ENCODE measurements at places on chromosomes 12 and 14.
A peak's percentile ranks its signal among the peaks of the same experiment; 100 is the strongest.

DNA sequence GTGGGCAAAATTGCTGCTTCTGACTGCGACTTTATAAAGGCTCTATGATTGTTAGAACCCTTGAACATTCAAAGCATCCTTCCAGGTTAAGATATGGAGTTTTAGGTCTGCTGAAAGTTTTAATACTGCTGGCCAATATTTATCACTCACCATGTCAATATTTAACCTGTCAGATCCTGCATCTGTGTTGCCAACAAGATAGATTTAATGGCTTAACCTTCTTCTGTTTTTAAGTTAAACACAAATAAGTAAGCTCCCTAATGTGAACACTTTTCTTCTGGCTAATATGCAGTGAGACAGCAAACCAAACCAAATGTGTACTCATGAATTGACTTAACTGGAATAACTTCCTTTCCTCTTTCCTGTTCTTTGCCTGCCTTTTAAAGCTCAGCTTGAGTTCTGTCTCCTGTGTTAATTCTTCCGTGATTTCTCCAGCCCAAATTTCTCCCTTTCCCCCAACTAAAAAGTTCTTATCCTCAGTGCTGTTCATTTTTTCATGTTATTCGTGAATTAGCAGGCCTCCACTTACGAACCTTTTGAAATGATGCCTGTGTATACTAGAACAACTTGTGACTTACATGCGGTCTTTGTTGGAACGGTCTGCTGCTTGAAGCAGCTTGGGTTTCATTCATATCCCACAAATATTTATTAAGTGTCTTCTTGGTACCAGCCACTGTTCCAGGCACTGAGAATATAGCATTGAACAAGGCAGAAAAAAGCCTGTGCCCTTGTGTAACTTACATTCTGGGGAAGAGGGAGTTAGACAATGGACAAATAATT lies 9.1 kb downstream of the FBXW8 start:
- DNase-seq: no peak

DNA sequence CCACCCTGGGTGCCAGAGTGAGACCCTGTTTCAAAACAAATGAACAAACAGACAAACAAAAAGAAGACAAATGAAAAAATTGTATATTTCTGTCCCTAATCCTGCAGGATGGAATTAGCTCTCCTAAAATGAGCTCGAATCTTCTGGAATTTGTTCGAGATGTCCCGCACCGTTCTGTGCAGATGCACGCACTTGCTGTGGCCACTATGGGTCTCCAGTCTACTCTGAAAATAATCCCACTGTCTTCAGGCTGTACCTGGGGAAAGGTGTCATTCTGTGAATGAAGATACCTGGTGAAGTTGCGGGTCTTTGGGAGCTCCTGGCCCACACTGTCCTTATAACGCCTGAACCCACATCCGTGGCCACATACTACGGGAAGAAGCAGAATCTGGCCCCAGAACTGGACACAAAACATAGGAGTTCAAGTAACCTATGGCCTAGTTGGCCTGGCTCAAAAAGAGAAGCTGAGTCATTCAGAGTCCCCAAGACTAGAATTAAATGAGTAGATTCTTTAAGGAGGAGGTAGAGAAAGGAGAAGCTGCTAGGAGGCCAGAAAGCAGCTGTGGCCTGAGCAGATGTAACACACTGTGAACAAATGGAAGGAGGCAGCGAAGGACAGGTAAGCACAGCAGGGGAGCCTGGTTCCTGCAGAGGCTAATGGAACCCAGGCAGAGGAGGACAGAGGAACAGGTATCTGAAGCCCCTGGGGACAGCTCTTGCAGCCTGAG lies 108.6 kb downstream of the FOXN3 start:
- DNase-seq: no peak

- no peak for DNase-seq
Observed at GRCh38 chr14:61417141-61417540, 95.8 kb downstream of the PRKCH start.

DNA sequence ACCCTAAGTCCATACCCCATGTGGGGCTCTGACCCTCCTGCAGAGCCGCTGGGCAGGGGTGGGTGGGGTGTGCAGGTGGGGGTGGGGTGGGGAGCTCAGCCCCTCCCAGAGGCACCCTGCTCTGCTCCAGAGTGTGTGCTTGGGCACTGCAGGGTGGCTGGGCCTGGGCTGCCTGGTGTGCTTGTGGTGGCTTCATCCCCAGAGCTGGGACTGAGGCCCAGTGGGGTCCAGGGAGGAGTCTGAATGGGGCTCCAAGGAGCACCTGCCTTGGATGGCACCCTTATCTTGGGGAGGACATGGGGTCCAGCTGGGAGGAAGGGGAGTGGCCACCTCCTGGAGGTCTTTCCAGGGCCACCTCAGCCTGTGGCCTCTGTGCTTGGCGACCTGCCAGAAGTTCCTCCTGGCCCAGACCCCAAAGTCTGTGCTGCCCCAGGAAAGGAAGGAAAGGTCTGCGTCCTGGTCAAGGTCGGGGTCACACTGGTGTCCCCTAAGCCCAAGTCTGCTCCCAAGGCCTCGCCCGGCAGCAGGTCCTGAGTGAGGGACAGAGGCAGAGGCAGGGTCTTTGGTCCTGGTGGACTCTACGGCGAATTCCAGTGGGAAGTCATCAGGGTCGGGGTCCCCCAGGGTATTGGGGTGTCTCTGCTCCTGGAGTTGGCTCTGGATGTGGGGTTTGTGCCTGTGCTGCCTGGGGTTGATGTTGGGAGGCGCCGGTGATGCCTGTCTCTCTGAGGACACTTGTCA lies 373.4 kb downstream of the TMEM121 start:
- no peak for DNase-seq

GRCh38 chr12:19110221-19110940 lies 19.2 kb upstream of the PLEKHA5 start:
- DNase-seq: no peak

DNA sequence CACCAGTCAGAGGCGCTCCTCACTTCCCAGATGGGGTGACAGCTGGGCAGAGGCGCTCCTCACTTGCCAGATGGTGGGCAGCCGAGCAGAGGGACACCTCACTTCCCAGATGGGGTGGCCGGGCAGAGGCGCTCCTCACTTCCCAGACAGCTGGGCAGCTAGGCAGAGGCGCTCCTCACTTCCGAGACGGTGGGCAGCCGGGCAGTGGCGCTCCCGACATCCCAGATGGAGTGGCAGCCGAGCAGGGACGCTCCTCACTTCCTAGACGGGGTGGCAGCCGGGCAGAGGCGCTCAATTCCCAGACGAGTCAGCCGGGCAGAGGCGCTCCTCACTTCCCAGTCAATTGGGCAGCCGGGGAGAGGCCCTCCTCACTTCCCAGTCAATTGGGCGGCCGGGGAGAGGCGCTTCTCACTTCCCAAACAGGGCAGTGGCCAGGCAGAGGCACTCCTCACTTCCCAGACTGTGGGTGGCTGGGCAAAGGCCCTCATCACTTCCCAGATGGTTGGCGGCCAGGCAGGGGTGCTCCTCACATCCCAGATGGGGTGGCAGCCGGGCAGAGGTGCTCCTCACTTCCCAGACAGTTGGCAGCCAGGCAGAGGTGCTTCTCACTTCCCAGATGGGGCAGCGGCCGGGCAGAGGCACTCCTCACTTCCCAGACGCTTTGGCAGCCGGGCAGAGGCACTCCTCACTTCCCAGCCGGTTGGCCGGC lies 143.8 kb upstream of the ARID2 start:
- DNase-seq: no peak

DNA sequence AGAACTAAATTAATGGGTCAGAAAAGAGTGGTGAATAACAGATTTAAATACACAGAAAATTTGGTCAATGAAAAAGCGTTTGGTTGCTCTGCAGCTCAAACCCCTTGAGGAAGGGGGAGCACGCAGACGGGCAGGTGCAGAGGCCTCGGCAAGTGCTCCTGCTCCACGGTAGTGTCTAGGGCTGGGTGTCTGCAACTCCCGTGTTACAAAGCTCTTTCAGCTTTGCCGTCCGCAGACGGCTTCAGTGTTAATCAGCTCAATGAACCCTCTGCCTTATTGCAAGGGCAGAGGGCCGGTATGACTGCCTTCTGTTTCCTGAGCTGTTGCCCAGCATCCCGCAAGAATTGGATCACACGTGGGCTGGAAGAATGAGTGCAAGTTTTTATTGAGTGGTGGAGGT lies 125.7 kb upstream of the TRHDE start:
- no peak for DNase-seq

DNA sequence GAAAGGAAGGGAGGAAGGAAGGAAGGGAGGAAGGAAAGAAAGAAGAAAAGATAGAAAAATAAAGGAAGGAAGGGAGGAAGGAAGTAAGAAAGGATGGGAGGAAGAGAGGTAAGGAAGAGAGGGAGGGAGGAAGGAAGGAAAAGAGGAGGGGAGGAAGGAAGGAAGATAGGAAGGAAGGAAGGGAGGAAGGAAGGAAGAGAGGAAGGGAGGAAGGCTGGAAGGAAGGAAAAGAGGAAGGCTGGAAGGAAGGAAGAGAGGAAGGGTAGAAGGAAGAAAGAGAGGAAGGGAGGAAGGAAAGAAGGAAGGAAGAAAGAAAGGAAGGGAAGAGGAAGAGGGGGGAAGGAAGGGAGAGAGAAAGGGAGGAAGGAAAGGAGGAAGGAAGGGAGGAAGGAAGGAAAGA lies 12.8 kb upstream of the WIF1 start:
- DNase-seq: no peak

DNA sequence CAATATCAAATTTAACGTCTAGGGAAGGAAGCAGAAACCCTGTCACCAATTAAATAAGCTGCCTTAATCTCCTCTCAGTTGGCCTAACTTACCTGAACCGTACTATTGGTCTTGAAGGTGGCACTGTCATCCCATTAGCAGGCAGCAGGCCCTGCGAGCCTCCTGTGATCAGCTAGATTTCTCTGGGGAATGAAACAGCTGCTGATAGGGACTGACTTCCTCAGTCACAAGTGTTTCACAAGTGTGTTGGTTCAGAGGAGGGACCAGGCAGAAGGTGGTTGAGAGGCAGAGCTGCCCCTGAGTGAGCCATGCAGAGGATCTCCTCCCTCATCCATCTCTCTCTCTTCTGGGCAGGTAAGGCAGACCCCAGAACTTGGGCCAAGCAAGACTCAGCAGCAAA lies 166.8 kb downstream of the DAD1 start:
- no peak for DNase-seq

DNA sequence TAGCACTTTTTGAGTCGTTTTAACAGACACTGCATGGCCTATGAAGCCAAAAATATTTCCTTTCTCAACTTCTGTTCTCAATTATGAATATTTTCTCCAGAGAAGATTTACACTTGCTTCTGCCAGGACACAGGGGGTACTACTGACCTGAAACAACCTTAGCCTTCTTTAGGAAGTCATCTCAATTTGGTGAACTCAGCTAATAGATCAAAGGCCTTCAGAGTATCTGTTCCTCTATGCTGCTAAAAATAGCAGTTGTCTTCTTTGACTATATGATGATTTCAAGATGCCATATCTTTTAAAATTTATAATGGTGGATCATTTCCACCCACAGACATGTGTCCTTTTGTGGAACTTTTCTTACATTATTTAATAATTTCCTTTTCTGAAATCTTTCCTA lies 14.0 kb upstream of the NDUFA12 start:
- DNase-seq: no peak

- DNase-seq: no peak
Observed at GRCh38 chr12:234891-235415, 21.0 kb upstream of the SLC6A12 start.

GRCh38 chr12:102633981-102634605 lies 153.7 kb upstream of the IGF1 start:
- no peak for DNase-seq

DNA sequence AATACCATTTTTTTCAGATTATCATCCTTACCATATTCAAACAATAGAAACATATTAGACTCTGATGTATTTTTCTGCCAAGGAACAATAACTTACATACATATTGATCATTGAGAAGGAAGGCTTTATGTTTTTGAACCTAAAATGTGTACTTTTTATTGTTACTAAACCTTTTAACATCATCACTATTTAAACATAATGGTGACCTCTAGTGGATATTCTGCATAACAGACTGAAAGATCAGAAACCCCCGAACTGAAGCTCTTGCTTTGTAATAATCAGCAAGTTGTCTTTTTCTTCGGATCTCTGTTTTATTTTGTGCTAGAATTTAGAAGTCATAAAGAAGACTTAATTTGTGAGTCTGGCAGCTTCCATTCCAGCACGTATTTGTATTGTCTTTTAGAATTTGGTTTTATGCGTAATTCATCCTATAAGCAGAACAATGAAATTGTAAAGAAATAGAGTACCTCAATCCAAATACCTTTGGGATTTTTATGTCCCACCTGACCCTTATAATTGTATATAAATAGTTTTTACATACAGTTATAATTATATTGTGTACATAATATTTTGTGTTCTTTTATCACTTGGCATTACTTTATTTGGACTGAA lies 125.9 kb upstream of the ATF1 start:
- peak; percentile 58 for DNase-seq

DNA sequence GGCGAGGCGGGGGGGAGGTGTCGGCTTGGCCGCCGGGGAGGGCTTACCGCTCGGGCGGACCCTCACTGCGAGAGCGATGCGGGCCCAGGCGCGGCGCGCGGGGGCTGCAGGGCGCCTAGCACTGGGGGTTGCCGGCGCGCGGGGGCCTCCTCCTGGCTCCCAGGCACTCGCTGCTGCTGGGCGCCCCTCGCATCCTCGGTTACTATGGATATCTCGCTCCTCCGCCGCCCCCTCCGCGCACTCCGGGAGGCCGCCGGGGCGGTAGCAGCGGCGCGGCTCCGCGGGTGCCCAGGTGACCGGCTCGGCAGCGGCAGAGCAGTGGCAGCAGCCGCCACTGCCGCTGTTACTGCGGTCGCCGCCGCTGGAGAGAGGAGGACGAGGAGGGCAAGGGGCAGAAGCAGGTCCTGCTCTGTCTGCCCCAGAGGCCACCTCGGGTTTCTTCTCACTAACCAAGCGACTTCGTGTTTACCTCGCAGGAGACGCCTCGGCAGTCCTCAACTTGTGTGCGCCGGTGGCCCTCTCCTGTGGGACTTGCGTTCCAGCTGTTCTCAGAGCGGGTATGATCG lies 250.1 kb downstream of the APAF1 start:
- no peak for DNase-seq

Measured in NCI-H748 treated with DMSO at 0.1 percent for 48 hours (cell line).